Chondrocyte (in vitro differentiated cells): ENCODE measurements at places on chromosomes 1 and 21.

GRCh38 chr1:14970799-14971141 is 182.8 kb upstream of the TMEM51 start:
- DNase-seq, result no peak

DNA sequence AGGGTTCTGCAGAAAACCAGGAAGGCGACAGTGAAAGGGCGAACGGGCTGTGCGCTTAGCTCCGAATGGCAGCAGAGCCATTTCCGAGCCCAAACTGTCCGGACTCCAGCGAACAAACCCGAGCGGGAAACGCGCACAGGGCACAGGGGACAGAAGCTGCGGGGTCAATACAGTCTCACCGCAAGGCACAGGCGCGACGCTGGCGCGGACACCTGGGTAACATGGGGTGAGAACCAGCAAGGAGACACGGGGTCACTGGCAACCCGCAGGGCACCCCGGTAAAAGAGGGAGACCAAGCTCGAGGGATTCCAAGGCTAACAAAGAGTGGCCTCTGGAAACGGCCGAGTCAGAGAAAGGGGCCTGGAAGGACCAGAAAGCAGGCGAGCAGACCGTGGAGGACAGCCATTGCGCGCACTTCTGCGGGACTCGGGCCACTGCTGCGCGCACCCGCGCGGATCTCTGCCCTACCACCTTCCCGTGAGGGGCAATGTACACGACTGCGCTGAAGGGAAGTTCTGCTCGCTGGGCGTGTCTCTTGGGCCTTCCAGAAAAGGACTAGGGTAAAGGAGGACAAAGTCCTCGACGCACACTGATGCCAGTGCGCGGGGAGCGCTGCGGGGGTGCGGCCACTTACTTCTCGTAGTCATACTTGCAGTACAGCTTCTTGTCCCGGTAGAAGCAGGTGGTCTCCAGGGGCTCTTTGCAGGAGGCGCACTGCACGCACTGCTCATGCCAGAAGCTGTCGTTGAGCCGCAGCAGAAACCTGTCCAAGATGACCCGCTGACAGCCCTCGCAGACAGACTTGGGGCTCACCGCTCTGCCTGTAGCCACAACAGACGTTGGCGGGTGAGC is 3.8 kb downstream of the LMX1A start:
- no peak for DNase-seq

- no peak for DNase-seq
These were observed 55.9 kb downstream of the CAMSAP2 start for GRCh38 chr1:200794506-200795065.

DNA sequence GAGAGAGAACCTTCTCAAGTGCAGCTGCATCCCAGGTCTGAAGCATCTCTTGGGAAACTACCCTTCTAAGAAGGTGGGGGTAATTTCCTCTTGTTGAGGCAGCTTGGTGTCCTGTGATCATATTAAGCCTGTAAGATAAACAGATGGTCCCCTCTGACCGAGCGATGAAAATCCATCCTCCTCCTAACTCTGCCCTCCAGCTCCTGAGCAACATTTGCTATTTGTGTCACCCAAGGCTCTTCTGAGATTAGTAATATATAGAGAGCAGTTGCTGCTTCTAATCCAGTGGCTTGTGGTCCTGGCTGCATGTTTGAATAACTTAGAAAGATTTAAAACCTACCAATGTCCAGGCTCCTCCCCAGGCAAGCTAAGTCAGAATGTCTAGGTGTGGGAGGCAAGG is 123.7 kb downstream of the DISC1 start:
- no peak for DNase-seq

DNA sequence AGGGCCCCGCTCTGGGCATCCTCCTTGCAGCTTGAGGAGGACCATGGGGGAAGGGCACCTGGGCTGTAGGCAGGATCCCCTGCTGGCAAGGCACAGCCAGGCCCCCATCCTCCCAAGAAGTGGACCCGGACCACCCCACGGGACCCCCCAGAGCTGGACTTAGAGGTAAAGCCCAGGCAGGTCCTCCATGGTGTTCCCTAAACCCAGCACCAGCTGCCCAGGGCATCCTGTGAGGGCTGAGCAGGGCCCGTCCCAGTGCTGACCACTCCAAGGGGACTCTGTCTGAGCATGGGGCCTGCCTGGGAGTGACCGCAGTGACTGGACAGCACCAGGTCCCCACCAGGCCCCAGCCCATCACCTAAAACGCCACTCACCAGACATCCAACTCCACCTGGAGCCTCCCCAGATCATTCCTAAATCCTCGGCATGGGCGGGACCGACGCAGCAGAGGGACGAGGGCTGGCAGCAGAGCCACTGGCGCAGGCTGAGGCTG is 21.3 kb downstream of the COL6A2 start:
- DNase-seq, result peak; percentile 81

GRCh38 chr21:42937960-42938605 is 12.7 kb upstream of the ERVH48-1 start:
- DNase-seq, result peak; percentile 19

GRCh38 chr1:235854347-235854746 is 12.4 kb downstream of the LYST start:
- DNase-seq, result no peak

- no peak for DNase-seq
These were observed 200.0 kb downstream of the PTPRU start for GRCh38 chr1:29436181-29436785.

- DNase-seq, result no peak
These were observed 137.7 kb upstream of the ETS2 start for GRCh38 chr21:38668067-38668466.

DNA sequence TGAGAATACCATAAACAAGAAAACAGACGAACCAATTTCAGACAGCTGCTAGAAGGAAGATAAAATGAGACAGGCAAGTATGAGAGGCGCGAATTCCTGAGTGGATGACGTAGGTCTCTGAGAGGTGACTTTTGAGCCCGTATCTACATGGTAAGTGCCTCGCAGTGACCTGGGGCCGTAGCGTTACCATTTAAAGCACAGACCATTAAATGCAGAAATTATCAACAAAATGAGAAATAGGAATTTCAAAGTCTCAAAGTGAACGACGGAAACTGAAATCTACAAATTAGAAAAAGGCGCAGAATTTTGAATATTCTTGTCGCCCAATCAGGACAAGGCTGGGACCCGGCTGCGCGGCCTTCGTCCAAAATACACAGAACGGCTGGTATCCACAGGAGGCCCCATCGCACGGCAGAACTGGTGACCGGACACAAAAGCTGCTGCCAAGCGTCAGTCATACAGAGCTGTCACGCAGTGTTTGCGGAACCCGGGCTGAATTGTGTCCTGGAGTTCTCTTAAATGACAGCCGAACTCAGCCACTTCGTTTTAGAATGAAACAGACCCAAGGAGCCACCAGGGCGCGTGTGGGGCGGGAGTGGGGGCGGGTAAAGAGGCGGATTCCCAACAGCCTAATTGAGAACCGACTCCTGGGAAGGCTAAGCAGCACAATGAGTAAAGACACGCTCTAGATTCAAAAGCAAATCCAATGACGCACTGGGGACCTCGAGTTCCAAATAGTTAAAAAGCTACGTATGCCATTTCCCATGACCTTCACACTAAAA is 13.8 kb upstream of the BOLA1 start:
- no peak for DNase-seq

- no peak for DNase-seq
These were observed 11.0 kb upstream of the KIAA0040 start for GRCh38 chr1:175203570-175204068.

- DNase-seq, result no peak
These were observed 9.5 kb downstream of the WNT9A start for GRCh38 chr1:227938276-227938675.

DNA sequence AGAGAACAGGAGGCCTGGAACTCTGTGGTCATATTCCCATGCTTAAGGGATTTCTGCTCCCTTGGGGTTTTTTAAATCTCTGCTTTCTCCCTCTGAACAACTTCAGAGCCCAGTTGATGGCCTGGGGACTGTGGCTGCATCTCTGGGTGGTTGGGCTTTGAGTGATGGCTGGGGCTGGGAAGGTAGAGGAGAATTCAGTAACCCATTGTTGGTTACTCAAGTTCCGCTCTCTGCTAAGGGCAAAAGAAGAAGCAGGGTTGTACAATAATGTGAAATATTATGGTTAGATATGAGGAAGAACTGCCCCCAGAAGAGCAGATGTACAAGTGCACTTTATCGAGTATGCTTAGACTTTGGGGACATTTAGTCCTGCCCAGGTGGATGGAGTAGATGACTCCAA is 72.1 kb upstream of the CNTN2 start:
- DNase-seq, result peak; percentile 11

DNA sequence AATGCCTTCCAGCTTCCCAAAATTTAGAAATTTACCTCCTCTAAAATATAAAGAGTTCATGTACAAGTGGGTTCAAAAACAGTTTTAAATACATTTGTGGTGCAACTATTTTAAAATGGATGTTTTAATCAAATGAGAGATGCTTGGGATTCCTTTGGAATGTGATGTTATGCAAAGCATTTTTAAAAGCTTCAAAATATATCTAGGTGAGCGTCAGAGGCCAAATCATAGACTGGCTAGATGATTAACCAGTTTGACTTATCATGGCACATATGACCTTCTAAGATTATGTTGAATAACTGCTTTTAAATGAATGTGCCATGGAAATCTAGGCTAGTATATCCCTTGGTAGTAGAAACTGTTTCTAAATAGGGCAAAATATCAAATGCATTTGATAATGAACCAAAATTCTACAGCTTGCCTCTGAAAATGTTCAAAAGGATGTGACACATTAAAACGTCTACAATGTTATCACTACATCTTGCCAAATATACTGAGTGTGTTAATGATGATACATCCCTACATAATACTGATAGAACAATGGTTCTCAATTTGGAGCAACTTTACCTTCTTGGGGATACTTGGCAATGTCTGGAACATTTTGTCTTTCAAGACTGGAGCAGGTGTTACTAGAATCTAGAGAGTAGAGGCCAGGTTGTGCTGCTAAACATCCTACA is 650.9 kb upstream of the ADGRL2 start:
- DNase-seq, result no peak

GRCh38 chr1:185570962-185571361 is 163.2 kb upstream of the HMCN1 start:
- DNase-seq, result no peak

GRCh38 chr1:223731133-223731770 is 18.9 kb downstream of the CAPN2 start:
- DNase-seq, result peak; percentile 96
